Ovary (tissue), 10 donors: ENCODE measurements at places on chromosomes 1 and 21. TPM values are rescaled to one million over a fixed set of nuclear protein-coding genes. Genes with fewer than 3 reads are reported as not detected.

The ARMH1 gene
- total RNA-seq = 4.3 TPM

The FCRL4 gene
- total RNA-seq = not detected

DNA sequence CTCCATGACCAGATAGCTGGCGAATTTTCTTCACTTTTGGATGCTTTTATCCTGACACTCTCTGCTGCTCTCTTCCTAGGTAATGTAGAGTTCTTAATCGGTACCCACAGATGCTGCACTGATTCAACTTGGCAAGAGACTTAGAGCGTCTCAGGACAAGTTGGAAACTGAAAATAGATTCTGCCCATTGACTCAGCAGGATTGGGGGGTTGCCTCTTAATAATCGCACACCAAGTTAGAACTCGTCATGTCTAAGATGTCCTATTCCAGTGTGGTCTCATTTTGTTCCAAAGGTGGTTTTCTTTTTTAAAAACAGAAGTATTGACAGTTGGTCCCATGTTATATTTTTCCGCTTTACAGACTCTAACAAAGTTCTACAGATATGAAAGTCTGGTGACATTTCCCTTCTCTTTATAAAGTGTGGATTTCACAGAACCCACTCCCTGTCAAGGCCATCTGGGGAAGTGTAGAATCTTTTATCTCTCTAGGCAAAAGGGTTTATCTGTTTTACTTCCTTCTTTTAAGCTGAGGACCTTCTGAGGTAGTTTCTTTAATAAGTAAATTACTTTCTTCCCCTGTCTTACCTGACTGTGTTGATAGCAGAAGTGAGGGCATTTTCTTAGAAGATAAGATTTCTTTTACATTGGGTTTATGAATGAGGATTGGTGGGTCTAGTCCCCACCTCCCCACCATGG lies 12.1 kb upstream of the DIPK1A start:
- no peaks in the 10 kb centered on the region for H3K4me1 ChIP-seq
- no peaks in the 10 kb centered on the region for H3K27me3 ChIP-seq
- H3K36me3 ChIP-seq = no peaks in the 10 kb centered on the region
- H3K4me3 ChIP-seq = no peak overlapping the region
- DNase-seq = no peak
- H3K27ac ChIP-seq = no peak overlapping the region

GRCh38 chr21:29264721-29265120 lies 34.0 kb upstream of the BACH1 start:
- H3K4me1 ChIP-seq = no peaks in the 10 kb centered on the region
- no peaks in the 10 kb centered on the region for H3K36me3 ChIP-seq
- no peak overlapping the region for H3K27ac ChIP-seq
- H3K4me3 ChIP-seq = no peak overlapping the region
- no peaks in the 10 kb centered on the region for H3K27me3 ChIP-seq

GRCh38 chr1:57675776-57676175 lies 251.9 kb upstream of the DAB1 start:
- no peaks in the 10 kb centered on the region for H3K36me3 ChIP-seq
- H3K27me3 ChIP-seq = no peaks in the 10 kb centered on the region
- no peaks in the 10 kb centered on the region for H3K4me1 ChIP-seq

- no peaks in the 10 kb centered on the region for H3K36me3 ChIP-seq
- H3K4me3 ChIP-seq = no peak overlapping the region
- no peaks in the 10 kb centered on the region for H3K27me3 ChIP-seq
- no peak for DNase-seq
- peaks cover 11% of the 10 kb centered on the region for H3K4me1 ChIP-seq
- H3K27ac ChIP-seq = no peak overlapping the region
These were observed 69.0 kb downstream of the GADD45A start for GRCh38 chr1:67753776-67754525.
